ENCODE measurements at places on chromosomes 6 and 20.

DNA sequence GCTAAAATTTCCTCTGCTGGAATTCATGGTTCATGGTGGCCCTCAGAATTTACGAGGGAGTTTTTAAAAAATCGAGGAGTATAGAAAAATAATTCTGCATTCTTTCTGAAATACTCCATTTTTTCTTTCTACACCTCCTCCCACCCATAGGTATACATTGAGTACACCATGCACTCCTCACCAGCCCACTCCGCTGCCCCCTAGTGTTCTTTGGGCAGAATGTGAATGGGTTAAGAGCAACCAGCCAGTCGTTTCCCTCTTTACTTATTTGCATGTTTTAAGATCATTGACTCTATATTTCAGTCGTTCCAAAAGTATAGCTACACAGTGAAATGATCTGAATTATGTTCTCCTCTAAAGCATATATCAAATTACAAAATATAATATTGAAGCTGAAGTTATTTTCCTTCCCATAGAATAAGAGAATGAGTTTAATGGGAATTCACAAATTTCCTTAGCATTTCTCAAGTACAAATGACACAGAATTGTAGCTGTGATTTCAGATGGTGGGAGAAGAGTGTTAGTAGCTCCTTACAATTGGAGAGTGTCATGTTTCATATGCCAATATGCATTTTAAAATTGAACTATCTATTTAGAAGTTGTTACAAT lies 977.7 kb upstream of the SLC35B3 start:
- no peak for DNase-seq

DNA sequence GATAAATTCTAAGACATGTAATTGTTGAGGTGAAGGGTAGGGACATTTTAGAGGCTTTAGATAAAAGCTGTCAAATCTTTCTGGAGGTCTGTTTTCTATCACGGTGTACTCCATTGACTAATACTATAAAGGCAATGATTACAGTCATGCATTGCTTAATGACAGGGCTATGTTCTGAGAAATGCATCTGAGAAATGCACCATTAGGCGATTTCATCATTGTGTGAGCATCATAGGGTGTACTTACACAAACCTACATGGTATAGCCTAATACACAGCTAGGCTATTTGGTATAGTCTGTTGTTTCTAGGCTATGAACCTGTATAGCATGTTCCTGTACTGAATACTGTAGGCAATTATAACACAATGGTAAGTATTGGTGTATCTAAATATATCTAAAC lies 71.3 kb upstream of the FYN start:
- DNase-seq: peak; percentile 65

DNA sequence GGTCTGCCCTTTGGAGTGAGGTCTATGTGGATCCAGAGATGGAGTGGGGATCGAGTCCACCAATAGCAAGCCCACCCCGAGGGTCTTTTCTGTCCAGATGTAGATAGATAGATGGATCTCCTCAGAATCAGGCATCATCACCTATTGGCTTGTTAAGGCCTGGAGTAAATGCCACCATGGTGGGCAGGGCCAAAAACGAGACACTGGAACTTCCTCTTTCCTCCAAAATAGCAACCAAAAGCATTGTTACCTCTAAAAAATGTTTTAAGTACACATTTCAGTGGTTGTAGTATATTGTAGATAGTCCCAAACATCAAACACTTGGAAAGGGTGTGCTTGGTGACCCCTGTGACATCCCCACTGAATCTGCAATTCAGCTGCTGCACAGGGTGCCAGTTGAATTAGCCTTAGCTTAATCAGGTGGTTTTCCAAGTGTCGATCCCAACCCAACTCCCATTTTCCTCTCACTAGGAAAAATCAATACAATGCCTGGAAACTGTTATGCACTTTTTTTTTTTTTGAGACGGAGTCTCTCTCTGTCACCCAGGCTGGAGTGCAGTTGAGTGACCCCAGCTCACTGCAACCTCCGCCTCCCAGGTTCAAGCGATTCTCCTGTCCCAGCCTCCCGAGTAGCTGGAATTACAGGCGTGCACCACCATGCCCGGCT lies 35.0 kb upstream of the NELFCD start:
- DNase-seq: no peak

GRCh38 chr6:159044899-159045727 lies at the start of gene TAGAP:
Gene TAGAP, minus strand, starts transcription at chr6:159044991. Its CDS starts 845 bp downstream, at chr6:159044146.
- DNase-seq: peak; percentile 59

DNA sequence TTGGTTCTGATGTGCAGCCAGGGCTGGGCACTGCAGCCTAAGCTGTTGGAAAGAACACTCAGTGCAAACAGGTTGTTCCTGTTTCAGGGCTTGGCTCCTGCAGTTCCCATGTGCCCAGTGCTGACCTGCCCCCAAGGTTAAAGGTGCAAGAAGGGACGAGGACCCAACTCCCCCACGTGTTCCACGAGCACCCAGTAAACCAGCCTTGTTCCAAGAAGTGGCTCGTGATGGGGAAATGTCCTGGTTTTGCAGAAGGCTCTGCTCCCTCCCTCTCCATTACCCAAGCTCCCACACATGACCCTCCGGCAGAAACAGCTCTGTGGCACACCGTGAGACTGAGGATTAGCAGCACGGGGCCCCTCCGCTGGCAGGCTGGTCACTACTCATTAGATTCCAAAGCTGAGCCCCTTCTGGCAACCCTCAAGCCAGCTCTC lies 9.4 kb downstream of the ACSS1 start:
- DNase-seq: no peak

- DNase-seq: no peak
Observed at GRCh38 chr6:98808541-98809210, 25.7 kb upstream of the POU3F2 start.

GRCh38 chr6:29633534-29633905 lies 537 bp upstream of the GABBR1 start:
- DNase-seq: no peak

DNA sequence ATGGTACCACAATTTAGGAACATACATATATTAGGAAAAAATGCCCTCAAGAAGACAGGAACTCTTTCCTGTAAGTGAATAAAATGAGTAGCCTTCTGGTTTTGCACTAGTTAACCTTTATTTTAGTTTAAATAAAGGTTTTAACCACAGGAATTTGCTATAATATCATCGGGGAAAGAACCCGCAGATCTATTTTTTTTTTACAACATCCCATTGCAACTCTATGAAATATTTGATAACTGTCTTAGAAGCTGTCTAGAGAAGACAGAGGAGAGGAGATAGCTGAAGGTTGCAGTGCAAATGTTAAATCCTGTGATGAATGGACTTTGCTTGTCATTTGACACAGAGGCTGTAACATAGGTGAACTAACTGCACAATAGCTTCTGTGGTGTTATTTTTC lies 69.5 kb downstream of the TINAG start:
- DNase-seq: no peak

- DNase-seq: peak; percentile 98
Observed at GRCh38 chr6:26043384-26044139, 43.7 kb upstream of the HFE start.

DNA sequence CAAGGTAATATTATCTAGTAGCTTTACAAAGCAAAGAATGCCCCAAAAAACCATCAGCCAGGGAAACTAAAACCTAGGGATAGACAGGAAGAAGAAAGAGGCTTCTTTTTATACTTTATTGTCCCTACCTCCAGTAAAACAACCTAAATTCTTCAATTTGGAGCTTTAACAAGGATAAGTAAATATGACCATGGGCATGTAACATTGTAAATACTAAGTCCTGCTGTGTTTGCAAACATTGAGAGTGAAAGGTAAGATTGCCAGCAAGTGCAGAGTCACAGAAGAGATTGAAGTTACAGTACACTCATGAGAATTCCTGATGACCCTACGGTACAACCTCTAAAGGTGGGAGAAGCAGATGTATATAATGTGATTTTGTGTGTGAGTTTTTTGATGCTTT lies 117.2 kb downstream of the FOXO3 start:
- DNase-seq: no peak

GRCh38 chr6:89475634-89476033 lies 42.7 kb downstream of the ANKRD6 start:
- DNase-seq: peak; percentile 12

DNA sequence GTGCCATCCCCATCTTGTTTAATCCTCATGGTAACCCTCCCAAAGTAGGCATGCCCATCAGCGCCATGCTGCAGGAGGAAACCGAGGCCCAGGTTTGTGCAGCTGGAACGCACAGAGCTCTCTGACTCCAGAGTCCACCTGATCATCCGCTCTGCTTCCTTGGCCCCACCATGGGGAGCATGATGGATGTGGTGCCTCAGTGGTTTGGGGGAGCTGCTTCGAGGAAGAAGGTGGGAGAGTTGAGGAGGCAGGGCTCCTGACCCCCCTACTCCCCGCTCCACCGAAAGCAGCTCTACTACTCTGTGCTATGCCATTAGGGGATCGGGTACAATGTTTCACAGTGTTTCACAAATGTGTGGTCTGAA lies 52.2 kb downstream of the TGM2 start:
- no peak for DNase-seq

DNA sequence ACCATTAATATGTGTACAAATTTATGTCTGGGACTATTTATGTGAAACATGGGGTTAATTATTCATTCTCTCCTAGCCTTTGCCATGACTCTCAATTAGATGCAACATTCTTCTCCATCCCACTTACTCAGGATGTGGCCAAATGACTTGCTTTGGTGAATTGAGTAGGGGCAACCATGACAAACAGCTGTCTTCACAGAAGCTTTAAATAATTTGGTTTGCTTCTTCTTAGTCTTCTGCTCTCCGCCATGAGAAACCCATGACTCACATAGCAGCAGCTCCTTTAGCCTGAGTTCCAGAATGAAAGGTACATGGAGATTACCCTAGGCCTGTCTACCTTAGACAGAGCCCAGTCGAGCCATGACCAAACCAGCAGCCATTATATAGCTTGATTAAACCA lies 74.7 kb downstream of the FRK start:
- no peak for DNase-seq

- no peak for DNase-seq
Observed at GRCh38 chr20:51500936-51501335, 41.6 kb downstream of the NFATC2 start.

GRCh38 chr6:17983730-17984129 lies 3.7 kb downstream of the KIF13A start:
- DNase-seq: no peak

- DNase-seq: peak; percentile 34
Observed at GRCh38 chr6:119129148-119129967, 50.9 kb upstream of the FAM184A start.

GRCh38 chr20:6940048-6940447 lies 172.6 kb downstream of the BMP2 start:
- DNase-seq: no peak

GRCh38 chr6:19839237-19839546 lies 2.0 kb downstream of the ID4 start:
- DNase-seq: no peak

DNA sequence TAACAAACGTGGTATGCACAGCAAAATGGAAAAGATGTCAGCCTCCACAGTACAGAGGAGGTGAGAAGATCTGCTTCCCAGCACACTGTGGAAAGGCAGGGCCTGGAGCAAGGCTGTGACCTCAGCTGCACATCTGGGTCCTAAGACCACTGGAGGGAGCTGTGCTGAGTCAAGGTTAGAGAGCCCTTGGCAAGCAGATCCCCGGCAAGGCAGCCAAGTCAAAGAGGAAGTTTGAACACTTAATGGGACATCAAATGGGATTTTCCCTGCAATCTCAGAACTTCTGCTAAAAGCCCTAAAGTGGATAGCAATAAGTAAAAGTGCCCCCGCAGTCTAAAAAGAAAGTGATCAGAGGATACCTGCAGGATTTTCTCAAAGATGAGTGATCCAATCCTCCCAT lies 39.5 kb downstream of the UNC5CL start:
- peak; percentile 44 for DNase-seq

DNA sequence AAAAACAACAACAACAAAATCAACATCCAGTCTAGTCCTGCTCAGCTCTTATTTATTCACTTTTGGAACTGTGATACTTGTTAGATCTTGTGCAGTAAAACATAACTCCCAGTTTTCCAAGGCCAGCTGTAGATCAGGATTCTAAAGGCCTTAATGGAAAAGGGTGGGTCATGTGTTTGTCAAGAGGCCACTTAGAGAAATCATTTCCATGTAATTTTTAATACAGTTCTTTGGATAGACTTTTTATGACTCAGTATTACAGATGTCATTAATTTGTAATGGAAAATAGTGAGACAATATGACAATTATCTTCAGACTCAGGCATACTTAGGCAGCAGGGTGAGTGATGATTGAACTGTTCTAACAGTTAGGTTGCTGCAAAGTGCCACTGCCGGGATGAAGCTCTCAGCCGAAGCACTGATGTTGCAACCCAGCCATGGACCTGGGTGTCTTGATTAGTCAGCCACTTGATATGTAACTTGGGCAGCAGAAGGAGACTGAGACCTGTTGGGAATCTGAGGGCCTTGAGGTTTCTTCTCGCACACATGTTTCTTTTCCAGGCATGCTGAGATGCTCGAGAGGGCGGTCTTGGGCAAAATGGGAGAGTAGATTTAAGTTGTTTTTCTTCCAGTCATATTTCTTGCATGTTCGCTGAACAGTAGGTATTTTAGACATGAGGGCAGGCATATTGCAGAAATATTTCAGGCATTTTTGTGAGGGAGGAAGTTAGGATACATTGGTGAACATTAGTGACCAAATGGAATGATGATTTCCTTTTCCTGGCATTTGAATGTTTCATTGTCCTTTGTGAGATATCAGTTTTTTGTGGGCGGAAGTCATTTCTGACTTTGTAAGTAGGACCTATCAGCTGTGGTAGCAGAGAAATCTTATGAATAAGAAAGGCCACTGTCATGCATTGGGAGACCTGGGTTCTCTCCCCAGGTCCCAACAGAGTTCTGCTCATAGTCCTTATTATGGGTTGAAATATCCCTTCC lies 52.3 kb downstream of the SLX4IP start:
- DNase-seq: no peak

GRCh38 chr6:119672725-119673124 lies 323.2 kb upstream of the MAN1A1 start:
- DNase-seq: peak; percentile 58

- no peak for DNase-seq
Observed at GRCh38 chr6:157774153-157775135, 48.6 kb upstream of the SNX9 start.

GRCh38 chr6:170288852-170289179 lies 2.1 kb downstream of the DLL1 start:
- DNase-seq: no peak

DNA sequence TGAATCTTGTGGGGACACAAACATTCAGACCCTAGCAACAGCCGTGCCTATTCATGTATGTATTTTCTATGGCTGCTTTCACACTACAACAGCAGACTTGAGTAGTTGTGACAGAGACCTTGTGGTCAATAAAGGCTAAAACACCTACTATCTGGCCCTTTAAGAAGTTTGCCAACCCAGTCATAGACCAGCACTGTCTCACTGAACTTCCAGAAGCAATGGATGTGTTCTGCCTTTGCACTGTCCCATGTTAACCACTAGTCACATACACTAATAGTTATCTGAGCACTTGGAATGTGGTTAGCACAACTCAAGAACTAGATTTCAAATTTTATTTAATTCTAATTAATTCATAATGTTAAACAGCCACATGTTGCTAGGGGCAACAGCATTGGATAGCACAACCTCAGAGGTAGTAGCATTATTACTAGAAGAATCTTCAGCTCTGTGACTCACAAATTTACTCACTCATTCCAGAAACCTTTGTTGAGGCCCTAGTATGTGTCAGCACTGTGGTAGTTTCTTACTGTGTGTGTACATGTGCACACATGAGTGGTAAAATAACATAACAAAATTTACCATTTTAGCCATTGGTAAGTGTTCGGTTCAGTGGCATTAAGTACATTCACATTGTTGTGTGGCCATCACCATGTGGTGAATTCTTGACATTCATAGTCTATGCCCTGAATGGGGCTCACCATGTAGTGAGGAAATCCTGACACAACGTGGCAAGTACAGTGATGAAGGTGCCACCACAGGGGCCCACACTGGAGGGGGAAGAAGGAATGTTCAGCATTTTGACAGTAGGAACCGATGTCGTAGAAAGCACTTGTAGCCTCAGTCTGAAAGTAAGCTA lies 107.3 kb downstream of the CEP57L1 start:
- DNase-seq: no peak

- no peak for DNase-seq
Observed at GRCh38 chr6:82775361-82775760, 290.3 kb downstream of the UBE3D start.

All from DMS153 (cell line).